ENCODE measurements at places on chromosomes 11 and 22.

DNA sequence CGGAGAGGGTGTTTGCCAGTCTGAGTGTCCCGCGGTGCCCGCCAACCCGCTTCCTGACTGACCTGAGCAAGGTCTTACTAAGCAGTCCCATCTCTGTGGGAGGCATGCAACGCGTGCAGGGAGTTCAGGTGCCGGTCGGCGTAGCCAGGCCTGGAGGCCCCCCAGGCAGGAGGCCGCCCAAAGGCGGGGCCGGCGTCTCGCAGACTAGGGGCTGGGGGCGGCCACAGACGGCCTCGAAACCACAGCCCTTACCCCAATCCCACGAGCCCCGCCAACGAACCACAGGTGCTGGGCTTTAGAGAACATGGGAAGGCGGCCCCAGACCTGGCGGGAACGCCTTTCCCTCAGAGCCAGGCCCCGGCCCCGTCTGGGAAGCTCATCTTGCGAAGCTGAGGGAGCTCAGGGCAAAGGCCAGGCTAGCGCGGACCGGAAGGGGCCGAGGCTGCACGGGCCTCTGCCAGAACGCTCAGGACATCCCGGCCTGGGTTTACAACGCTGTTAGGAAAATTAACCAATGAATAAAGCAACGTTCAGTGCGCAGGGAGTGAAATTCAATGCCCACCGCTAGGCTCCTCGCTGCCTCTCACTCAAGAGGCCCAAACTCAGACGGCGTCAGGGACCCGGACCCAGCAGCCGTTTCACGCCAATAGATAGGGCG lies 2.1 kb upstream of the MTFP1 start:
- no peak for DNase-seq

DNA sequence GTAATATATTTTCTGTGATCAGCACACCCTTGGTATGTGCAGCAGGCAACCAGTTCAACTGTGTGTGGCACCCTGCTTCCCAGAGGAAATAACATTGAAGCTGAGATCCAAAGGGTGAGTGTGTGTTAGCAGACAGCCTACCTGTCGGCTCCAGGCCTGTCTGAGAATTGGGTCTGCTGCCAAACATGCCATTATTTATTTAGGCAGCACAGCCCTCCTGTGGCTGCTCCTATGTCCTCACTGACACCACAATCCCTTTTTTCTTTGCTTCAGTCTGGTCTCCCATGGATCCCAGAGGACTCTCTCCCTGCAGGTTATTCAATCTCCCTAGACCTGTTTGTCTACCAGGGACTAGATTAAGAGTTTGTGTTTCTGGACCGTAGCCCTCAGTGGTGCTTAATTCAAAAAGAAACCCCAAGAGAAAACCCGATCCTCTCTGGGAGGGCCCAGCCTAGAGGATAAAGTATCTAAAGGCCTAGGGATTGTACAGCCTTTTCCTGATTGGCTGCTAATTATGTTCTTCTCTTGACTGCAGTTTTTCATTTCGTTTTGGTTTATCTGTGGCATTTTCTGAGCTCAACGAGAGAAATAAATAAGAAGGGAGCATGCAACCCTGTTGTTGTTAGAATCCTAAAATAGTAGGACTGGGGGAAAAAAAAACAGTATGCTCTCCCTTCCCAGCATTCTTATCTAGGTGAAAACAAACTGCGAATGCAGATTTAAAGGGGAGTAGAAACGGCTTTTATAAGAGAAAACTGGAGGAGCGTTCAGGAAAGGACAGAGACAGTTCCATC lies 24.1 kb downstream of the KCNE3 start:
- DNase-seq, result peak; percentile 59

DNA sequence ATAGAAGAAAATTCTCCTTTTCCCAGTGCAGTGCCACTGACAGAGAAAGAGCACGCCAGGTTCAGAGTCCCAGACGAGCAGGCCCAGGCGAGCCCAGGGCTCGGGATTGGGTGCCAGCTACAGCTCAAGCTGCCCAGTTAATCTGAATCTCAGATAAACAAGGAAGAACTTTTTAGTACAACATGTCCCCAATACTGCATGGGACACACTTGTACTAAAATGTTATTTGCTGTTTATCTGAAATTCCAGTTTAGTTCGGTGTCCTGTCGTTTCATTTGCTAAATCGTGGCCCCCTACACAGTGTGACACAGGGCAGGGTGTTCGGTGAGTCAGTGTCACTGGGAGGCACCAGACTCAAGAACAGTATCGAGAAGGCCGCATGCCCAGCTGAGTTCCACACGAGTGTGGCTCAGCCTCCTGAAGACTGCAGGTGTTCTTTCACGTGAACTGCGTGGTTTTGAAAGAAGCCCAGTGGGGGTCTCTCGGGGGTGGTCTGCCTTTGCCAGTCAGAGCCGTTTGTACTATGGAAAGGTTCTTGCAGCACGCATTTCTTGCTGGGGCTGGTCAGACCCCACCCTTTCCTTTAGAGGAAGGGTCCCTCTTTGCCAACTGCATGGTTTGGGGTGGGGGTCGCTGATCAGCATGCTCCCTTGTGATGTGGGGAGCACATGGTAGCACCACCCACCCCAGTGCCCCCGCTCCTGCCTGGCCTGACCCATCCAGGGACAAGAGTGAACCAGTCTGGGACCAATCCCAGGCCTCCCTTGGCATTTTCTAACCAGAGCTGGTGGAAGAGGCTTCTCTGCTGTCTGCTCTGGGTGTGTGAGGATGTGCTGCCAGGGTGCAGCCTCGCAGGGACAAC lies 115.6 kb upstream of the B3GAT1 start:
- no peak for DNase-seq

DNA sequence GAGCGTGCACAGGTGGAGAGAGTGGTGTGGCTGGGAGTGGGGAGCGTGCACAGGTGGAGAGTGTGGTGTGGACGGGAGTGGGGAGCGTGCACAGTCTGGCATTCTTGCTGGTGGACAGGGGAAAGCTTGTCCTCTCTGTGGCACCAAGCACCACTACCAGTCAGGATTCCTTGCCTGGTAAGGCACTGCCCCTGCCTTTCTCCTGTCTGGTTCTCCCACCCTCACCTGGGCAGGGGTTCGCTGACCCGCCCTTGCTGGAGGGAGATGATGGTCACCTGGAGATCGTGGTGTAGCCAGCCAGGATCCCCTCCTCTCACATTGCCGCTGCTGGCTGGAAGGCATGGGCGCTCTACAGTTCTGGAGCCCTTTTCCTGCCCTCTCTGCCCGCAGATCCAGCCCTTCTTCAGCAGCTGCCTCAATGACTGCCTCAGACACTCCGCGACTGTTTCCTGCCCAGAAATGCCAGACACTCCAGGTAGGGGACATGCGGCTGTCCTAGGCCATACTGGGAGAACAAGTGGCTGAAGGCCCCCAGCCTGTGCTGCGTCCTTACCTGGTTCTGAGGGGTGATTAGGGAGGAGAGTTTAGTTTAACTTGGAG lies 16.7 kb downstream of the TMEM121B start:
- DNase-seq, result no peak

- DNase-seq, result no peak
Measured at GRCh38 chr11:61111786-61112517, 9.7 kb downstream of the CD5 start.

GRCh38 chr11:35185696-35186095 lies 46.7 kb downstream of the CD44 start:
- DNase-seq, result no peak

GRCh38 chr22:46929046-46929709 lies 166.7 kb downstream of the TBC1D22A start:
- DNase-seq, result no peak

DNA sequence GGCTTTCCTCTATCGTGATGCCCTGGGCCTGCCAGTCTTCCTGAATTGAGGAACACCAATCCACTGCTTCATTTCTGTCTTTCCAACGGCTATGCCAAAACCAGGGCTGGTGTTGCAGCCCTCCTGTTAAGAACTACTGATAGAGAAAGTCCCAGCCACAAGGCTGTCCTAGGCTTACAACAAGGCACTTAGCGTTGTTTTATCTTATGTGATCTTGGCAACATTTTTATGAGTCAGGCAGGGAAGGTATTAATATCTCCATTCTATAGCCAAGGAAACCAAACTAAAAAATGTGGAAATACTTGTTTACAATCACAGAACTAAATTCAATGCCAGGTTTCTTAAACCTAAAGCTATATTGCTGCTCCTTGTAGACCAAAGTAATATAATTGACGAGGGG lies 89.9 kb upstream of the AMOTL1 start:
- DNase-seq, result no peak
